Activated CD4-positive, alpha-beta T cell treated with anti-CD3 and anti-CD28 coated beads for 36 hours (primary cell): ENCODE measurements at places on chromosomes 5 and 9. TPM values are rescaled to one million over a fixed set of nuclear protein-coding genes. Genes with fewer than 3 reads are reported as not detected.
A peak's percentile ranks its signal among the peaks of the same experiment; 100 is the strongest.

DNA sequence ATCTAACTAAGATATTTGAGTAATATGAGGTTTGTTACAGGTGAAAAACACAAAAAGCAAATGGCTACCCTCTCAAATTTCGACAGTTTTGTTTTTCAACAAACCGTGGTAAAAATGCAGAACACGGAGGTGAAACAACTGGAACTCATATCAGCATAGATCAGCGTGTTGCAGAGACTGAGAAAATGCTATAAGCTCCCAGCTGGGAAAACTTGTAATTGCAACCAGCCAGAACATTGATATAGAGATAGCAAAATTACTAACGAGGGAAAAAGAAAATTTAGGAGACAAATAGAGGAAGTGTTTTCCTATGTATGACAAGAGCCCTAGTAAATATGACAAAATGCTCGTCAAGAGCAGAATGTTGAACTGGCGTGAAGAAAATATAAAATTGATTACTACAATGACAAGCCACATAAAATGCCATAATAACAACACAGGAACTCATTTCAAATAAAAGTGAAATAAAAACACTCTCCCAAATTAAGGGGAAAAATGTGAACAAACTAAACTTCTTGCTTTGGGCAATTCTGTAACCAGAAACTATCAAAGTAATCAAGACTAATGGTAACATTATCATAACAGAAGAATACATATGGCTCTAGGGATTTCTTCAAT, 1989.8 kb downstream of the EFNA5 start:
- no peak overlapping the region for H3K27ac ChIP-seq
- H3K4me3 ChIP-seq: no peak overlapping the region
- H3K27me3 ChIP-seq: no peaks in the 10 kb centered on the region
- no peaks in the 10 kb centered on the region for H3K36me3 ChIP-seq
- H3K4me1 ChIP-seq: no peaks in the 10 kb centered on the region

GRCh38 chr9:128001779-128002298, 21.1 kb upstream of the EEIG1 start:
- H3K4me1 ChIP-seq: peaks cover 20% of the 10 kb centered on the region
- no peaks in the 10 kb centered on the region for H3K27me3 ChIP-seq
- H3K4me3 ChIP-seq: no peak overlapping the region
- no peaks in the 10 kb centered on the region for H3K36me3 ChIP-seq
- no peak overlapping the region for H3K27ac ChIP-seq

- no peak for DNase-seq
- H3K27ac ChIP-seq: no peak overlapping the region
- peaks cover 2% of the 10 kb centered on the region for H3K27me3 ChIP-seq
- no peaks in the 10 kb centered on the region for H3K4me1 ChIP-seq
Observed at GRCh38 chr9:75487856-75488718, 399.8 kb downstream of the OSTF1 start.

GRCh38 chr9:20832775-20833174, 148.7 kb downstream of the FOCAD start:
- peaks cover 6% of the 10 kb centered on the region for H3K4me1 ChIP-seq
- no peaks in the 10 kb centered on the region for H3K27me3 ChIP-seq
- no peak for DNase-seq
- peaks cover 6% of the 10 kb centered on the region for H3K36me3 ChIP-seq

DNA sequence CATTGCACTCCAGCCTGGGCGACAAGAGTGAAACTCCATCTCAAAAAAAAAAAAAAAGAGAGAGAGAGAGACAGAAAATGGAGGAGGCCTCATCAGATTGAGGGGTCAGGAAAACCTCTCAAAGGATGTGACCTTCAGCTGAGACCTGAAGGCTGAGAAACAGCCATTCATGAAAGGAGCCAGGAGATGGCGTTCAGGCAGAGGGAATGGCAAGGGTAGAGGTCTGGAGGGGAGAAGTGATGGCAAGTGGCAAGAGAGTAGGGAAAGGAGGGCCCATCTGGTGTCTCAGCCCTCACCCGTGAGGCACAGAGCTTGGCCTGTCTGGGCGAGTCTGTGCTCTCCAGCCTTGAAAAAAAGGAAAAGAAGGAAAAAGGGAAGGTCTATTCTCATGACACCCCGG, 17.0 kb downstream of the CAMK2A start:
- DNase-seq: peak; percentile 15
- no peaks in the 10 kb centered on the region for H3K36me3 ChIP-seq
- no peaks in the 10 kb centered on the region for H3K4me1 ChIP-seq
- no peak overlapping the region for H3K4me3 ChIP-seq

- H3K4me1 ChIP-seq: no peaks in the 10 kb centered on the region
- no peaks in the 10 kb centered on the region for H3K27me3 ChIP-seq
- no peak overlapping the region for H3K27ac ChIP-seq
- no peak overlapping the region for H3K4me3 ChIP-seq
- H3K36me3 ChIP-seq: peaks cover 14% of the 10 kb centered on the region
Observed at GRCh38 chr5:151820903-151821302, 49.1 kb downstream of the G3BP1 start.

- H3K27me3 ChIP-seq: no peaks in the 10 kb centered on the region
- peak overlapping the region; percentile 58 for H3K27ac ChIP-seq
- H3K4me1 ChIP-seq: peaks cover 64% of the 10 kb centered on the region
- no peak overlapping the region for H3K4me3 ChIP-seq
Observed at GRCh38 chr5:96943799-96944198, 7.9 kb downstream of the LNPEP start.

- no peak for DNase-seq
- no peaks in the 10 kb centered on the region for H3K27me3 ChIP-seq
- no peaks in the 10 kb centered on the region for H3K36me3 ChIP-seq
- no peak overlapping the region for H3K4me3 ChIP-seq
Observed at GRCh38 chr9:104068546-104068945, 25.6 kb upstream of the SMC2 start.

- no peaks in the 10 kb centered on the region for H3K4me1 ChIP-seq
- no peak overlapping the region for H3K27ac ChIP-seq
- no peak overlapping the region for H3K4me3 ChIP-seq
- DNase-seq: no peak
Observed at GRCh38 chr5:177565046-177565445, 10.7 kb upstream of the FAM193B start.

- no peak overlapping the region for H3K4me3 ChIP-seq
- no peak overlapping the region for H3K27ac ChIP-seq
- no peak for DNase-seq
Observed at GRCh38 chr5:72478684-72479083, 28.5 kb downstream of the ZNF366 start.

DNA sequence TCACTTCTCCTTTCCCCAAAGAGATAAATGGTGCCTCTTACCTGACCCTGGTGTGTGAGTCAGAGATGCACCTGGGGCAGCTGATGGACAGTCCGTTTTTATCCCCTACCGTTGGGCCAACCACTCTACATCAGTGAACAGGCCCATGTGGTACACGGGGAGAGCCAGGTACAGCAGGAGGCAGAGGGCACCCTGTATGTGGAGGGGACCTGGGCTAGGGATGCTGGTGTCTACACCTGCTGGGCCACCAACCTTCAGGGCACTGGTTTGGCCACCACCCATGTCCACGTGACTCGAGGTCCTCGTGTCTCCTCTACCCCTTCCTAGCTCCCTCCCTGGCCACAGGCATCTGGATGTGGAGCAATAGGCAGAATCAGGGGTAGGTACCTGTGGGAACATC, 22.7 kb upstream of the ANXA6 start:
- no peaks in the 10 kb centered on the region for H3K27me3 ChIP-seq
- no peak for DNase-seq
- peaks cover 4% of the 10 kb centered on the region for H3K4me1 ChIP-seq

- no peak for DNase-seq
- H3K4me1 ChIP-seq: no peaks in the 10 kb centered on the region
- no peak overlapping the region for H3K27ac ChIP-seq
- H3K27me3 ChIP-seq: no peaks in the 10 kb centered on the region
Observed at GRCh38 chr5:79692596-79692995, 3.0 kb downstream of the CMYA5 start.

DNA sequence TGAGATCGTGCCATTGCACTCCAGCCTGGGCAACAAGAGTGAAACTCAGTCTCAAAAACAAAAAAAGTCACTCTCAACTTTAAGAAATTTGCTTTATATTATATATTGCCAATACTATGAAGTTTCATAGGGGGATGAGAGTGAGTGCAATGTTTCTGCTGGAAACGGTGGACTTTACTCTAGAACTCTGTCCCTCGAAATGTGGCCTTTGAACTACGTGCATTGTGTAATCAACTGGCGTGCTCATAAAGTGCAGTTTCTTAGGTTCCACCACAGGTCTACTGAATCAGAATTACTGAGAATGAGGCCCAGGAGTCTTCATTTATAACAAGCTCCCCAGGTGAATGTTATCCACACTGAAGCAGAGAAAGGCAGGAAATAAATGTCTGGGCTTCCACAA, 24.1 kb downstream of the OR2K2 start:
- no peak overlapping the region for H3K4me3 ChIP-seq
- DNase-seq: no peak
- H3K27me3 ChIP-seq: no peaks in the 10 kb centered on the region
- H3K4me1 ChIP-seq: no peaks in the 10 kb centered on the region

DNA sequence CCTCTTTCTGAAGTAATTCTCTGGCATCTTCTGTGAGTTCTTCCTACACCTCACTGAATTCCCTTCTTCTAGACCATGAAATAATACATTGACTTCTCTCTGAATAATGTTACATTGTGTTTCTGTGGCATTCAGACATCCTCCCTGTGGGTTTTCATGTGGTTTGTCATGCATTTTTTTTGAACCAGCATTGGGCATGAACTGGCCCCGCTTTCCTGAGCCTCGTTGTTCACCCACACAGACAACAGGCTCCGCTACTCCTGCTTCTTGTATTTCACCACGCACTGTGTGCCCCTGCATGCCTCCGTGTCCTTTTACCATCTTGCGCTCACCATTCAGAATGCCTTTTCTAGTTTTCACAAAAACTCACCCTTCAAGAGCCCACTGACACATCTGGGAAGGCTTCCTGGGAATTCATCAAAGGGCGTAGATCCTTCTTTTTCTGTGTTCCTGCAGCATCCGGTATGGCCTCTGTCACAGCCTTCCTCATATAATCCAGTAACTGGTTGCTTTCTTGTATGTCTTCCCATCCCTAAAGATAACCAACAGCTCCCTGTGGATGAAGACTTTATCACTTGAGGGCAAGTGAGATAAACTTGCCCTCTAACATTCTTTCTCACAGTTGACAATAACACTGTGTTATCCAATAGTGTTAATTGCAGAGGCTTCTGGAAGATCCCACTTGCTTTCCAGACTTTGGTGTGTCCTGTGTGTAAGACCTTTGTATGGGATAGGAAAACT, 51.5 kb upstream of the ADAMTSL1 start:
- H3K4me1 ChIP-seq: no peaks in the 10 kb centered on the region
- no peak overlapping the region for H3K4me3 ChIP-seq
- H3K27me3 ChIP-seq: peaks cover 4% of the 10 kb centered on the region

GRCh38 chr5:18507114-18507513, 872.9 kb downstream of the TAF11L14 start:
- H3K4me3 ChIP-seq: no peak overlapping the region
- no peaks in the 10 kb centered on the region for H3K36me3 ChIP-seq
- H3K4me1 ChIP-seq: no peaks in the 10 kb centered on the region
- H3K27ac ChIP-seq: no peak overlapping the region
- H3K27me3 ChIP-seq: no peaks in the 10 kb centered on the region

DNA sequence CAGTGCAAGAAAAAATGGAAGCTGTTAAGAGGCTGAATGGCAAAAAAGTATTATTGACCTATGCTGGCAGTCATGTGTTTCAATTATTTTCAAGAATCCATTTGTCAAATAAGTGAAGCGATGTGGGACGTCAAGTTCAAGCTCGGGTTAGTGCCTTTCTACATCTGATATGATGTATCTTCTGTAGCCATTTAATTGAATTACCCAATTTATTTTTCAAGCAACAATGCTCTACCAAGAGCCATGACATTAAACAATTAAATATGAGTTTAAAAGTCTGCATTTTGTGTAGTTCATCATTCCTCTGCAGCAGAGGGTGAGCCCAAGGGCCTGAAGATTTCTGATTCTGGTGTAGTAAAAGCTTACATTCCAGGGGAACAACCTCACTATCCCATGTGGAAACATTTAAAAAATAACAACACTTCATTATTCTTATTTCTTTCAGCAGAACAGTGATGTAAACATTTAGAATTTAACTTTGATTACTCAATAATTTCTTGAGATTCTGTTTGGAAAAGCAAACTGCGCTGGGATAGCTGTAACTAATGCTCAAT, 619.7 kb upstream of the ARRDC3 start:
- no peak overlapping the region for H3K27ac ChIP-seq
- no peak for DNase-seq
- H3K27me3 ChIP-seq: no peaks in the 10 kb centered on the region

- H3K4me1 ChIP-seq: no peaks in the 10 kb centered on the region
- H3K4me3 ChIP-seq: no peak overlapping the region
- H3K27ac ChIP-seq: no peak overlapping the region
- H3K36me3 ChIP-seq: no peaks in the 10 kb centered on the region
- peaks cover 12% of the 10 kb centered on the region for H3K27me3 ChIP-seq
Observed at GRCh38 chr9:86604741-86605140, 250.5 kb upstream of the TUT7 start.

GRCh38 chr5:113294311-113295110, 140.3 kb downstream of the TSSK1B start:
- DNase-seq: peak; percentile 89
- H3K36me3 ChIP-seq: no peaks in the 10 kb centered on the region
- peak overlapping the region; percentile 78 for H3K4me3 ChIP-seq
- peaks cover 15% of the 10 kb centered on the region for H3K4me1 ChIP-seq

- no peak overlapping the region for H3K27ac ChIP-seq
- no peak overlapping the region for H3K4me3 ChIP-seq
- H3K27me3 ChIP-seq: no peaks in the 10 kb centered on the region
- H3K4me1 ChIP-seq: peaks cover 11% of the 10 kb centered on the region
- no peaks in the 10 kb centered on the region for H3K36me3 ChIP-seq
Observed at GRCh38 chr9:76405340-76405739, 11.1 kb upstream of the RFK start.

- H3K4me1 ChIP-seq: no peaks in the 10 kb centered on the region
- no peak overlapping the region for H3K4me3 ChIP-seq
- H3K36me3 ChIP-seq: no peaks in the 10 kb centered on the region
- no peak overlapping the region for H3K27ac ChIP-seq
- DNase-seq: no peak
Observed at GRCh38 chr9:87180361-87180760, 233.1 kb upstream of the GAS1 start.

DNA sequence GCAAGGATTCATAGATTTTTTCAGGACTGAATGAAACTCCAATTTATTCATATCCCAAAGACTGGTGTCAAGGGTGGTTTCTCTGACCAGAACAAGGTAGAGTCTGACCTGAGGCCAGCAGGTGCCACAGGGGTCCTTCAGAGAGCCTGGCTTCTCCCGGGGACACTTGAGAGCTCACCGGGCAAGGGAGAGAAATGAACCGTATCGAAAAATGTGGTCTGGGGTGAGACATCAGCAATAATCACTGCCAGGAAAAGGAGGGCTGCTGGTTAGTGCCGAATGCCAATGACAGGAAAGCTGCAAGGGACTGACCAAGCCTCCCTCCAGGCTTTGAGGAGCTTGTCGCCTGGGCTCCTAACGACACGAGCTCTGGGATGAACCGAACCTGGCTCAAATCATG, 142.7 kb downstream of the TTLL11 start:
- H3K36me3 ChIP-seq: no peaks in the 10 kb centered on the region
- no peak overlapping the region for H3K4me3 ChIP-seq
- no peak for DNase-seq
- no peaks in the 10 kb centered on the region for H3K27me3 ChIP-seq

- no peak overlapping the region for H3K4me3 ChIP-seq
- peaks cover 10% of the 10 kb centered on the region for H3K36me3 ChIP-seq
- no peak for DNase-seq
- H3K4me1 ChIP-seq: peaks cover 11% of the 10 kb centered on the region
- H3K27ac ChIP-seq: no peak overlapping the region
Observed at GRCh38 chr9:123881604-123882003, 48.3 kb downstream of the DENND1A start.

Gene ELL2
- total RNA-seq: 131 TPM

Gene BARHL1
- not detected for total RNA-seq

Gene PRLR
- not detected for total RNA-seq

Gene TMEM203
- 30.7 TPM for total RNA-seq

Gene FAT2
- not detected for total RNA-seq

Gene NPR3
- 0.05 TPM for total RNA-seq

Gene CCNJL
- total RNA-seq: not detected

Gene SLC24A2
- total RNA-seq: not detected

Gene ORM2
- not detected for total RNA-seq

Gene PHYHD1
- 0.21 TPM for total RNA-seq
